ENCODE measurements at places on chromosomes 1 and 21. TPM values are rescaled to one million over a fixed set of nuclear protein-coding genes. Genes with fewer than 3 reads are reported as not detected.

Gene AZIN2
- 1.5 TPM for polyA plus RNA-seq

Gene CELA3A
- 0.16 TPM for polyA plus RNA-seq

Gene CCDC30
- 0.87 TPM for polyA plus RNA-seq

Gene ATP1A4
- 0.24 TPM for polyA plus RNA-seq

Gene ZNF683
- 0.07 TPM for polyA plus RNA-seq

Gene EFNA1
- polyA plus RNA-seq, result 154 TPM

Gene KCNH1
- 0.42 TPM for polyA plus RNA-seq

Gene FMOD
- polyA plus RNA-seq, result 0.89 TPM

Gene LRIG2
- 12.3 TPM for polyA plus RNA-seq

Gene FALEC
- not detected for polyA plus RNA-seq

Gene AMY2A
- 1.6 TPM for polyA plus RNA-seq

Gene FAM151A
- polyA plus RNA-seq, result 1.4 TPM

Gene WLS
- 39.2 TPM for polyA plus RNA-seq

Gene ADAMTS1
- 0.89 TPM for polyA plus RNA-seq

Gene LCE2A
- polyA plus RNA-seq, result not detected

DNA sequence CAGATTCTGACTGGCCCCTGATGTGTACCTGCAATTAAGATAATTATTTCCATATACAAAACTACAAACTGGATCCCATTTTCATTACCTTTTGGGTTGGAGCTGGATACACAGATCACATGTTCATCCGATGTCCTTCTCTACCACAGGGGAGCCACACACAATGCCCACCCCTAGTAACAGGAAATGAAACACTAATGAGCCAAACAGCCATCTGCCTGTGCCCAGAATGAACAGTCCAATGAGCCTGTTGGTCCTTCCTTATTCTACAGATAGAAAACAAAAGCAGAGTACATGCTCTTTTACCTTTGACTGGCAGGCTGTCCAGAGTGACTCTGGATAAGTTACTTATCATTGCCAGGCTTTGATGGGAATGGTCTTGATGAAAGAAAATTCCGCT, 68.6 kb downstream of the SIPA1L2 start:
- H3K27ac ChIP-seq, result no peak overlapping the region
- H3K36me3 ChIP-seq, result peaks cover 3% of the 10 kb centered on the region
- peaks cover 3% of the 10 kb centered on the region for H3K4me1 ChIP-seq

- no peaks in the 10 kb centered on the region for H3K4me1 ChIP-seq
- DNase-seq, result peak; percentile 11
- no peak overlapping the region for H3K4me3 ChIP-seq
Observed at GRCh38 chr1:186785503-186785902, 43.2 kb upstream of the PLA2G4A start.

GRCh38 chr21:42567214-42567555, 53.5 kb downstream of the SLC37A1 start:
- no peak for DNase-seq
- H3K4me1 ChIP-seq, result no peaks in the 10 kb centered on the region
- no peaks in the 10 kb centered on the region for H3K27me3 ChIP-seq
- peaks cover 97% of the 10 kb centered on the region for H3K36me3 ChIP-seq
- H3K4me3 ChIP-seq, result no peak overlapping the region

GRCh38 chr1:111366256-111366655, 61.3 kb downstream of the OVGP1 start:
- H3K4me1 ChIP-seq, result no peaks in the 10 kb centered on the region
- H3K27me3 ChIP-seq, result peaks cover 4% of the 10 kb centered on the region
- no peak overlapping the region for H3K4me3 ChIP-seq

DNA sequence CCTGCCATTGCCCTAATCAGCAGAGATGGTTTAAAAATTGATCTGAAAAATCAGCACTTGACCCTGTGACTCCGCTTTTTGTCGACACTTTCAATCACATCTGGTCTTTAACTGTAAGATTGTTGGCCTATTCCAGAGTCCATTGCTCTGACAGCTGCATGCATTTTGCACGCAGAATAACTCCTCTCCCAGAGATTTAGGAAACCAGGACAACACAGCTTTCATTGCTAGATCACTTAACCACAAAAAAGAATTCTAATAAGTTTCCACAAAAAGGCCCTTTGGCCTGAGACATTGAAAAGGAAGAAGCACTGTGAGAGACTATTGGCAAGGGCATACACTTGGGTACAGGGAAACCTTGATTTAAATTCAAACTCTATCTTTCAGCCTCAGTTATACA, 373.1 kb downstream of the TGFB2 start:
- no peaks in the 10 kb centered on the region for H3K4me1 ChIP-seq
- no peaks in the 10 kb centered on the region for H3K36me3 ChIP-seq
- no peak for DNase-seq
- H3K27ac ChIP-seq, result no peak overlapping the region

DNA sequence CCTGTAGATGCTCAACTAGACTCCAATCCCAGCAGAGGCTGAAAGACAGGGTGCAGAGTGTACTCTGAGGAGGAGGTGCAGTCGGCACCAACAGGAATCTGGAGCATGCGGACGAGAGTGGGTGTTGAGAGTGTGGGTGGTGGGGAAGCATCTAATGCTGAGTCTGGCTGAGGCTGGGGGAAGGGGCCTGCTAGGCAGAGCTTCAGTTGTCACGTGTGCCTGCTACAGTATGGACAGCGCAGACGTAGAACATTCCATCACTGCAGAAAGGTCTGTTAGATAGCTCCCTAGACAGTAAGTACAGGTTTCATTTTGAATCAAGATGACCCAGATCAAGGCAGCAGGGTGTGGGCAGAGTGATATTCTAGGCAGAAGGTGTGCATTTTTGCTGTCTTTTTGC, 23.1 kb downstream of the SNAP47 start:
- no peaks in the 10 kb centered on the region for H3K27me3 ChIP-seq
- H3K36me3 ChIP-seq, result no peaks in the 10 kb centered on the region
- H3K27ac ChIP-seq, result no peak overlapping the region
- DNase-seq, result no peak
- H3K4me3 ChIP-seq, result no peak overlapping the region
- H3K4me1 ChIP-seq, result no peaks in the 10 kb centered on the region

GRCh38 chr1:45317166-45317565, 9.5 kb upstream of the HPDL start:
- no peak overlapping the region for H3K27ac ChIP-seq
- DNase-seq, result no peak
- H3K4me3 ChIP-seq, result no peak overlapping the region
- H3K36me3 ChIP-seq, result no peaks in the 10 kb centered on the region
- no peaks in the 10 kb centered on the region for H3K4me1 ChIP-seq

DNA sequence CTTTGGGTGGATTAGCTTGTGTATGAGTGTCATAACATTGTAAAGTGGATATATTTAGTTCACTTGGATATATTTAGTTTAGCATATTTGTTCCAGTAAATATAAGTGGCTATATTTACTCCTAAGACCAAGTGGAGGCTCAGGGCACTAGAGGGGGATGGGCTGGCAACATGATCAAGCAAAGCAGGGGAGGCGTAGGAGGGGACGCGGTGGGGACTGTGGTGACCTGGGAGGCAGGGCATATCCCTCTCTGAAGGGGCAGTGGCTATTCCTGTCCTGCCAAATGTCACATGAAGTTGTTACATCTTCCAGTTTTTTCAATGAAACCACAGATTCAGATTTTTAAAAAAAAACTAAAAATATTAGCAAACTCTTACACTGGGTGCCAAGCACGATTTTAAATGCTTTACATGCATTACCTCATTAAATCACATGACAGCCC, 51.9 kb upstream of the EDN2 start:
- no peaks in the 10 kb centered on the region for H3K27me3 ChIP-seq
- H3K4me3 ChIP-seq, result no peak overlapping the region
- H3K36me3 ChIP-seq, result no peaks in the 10 kb centered on the region
- no peak overlapping the region for H3K27ac ChIP-seq
- no peak for DNase-seq

GRCh38 chr1:161631076-161631475, at the start of gene FCGR3B:
FCGR3B (minus strand) TSS chr1:161631176; CDS start chr1:161631094, 82 bp downstream.
- no peaks in the 10 kb centered on the region for H3K4me1 ChIP-seq
- DNase-seq, result no peak
- no peak within 1 kb of the TSS for H3K27ac ChIP-seq
- H3K4me3 ChIP-seq, result no peak within 1 kb of the TSS
- H3K36me3 ChIP-seq, result no peaks in the 10 kb centered on the region
- peaks cover 4% of the 10 kb centered on the region for H3K27me3 ChIP-seq

- no peak for DNase-seq
- no peak overlapping the region for H3K4me3 ChIP-seq
- no peaks in the 10 kb centered on the region for H3K4me1 ChIP-seq
- no peaks in the 10 kb centered on the region for H3K36me3 ChIP-seq
Observed at GRCh38 chr1:234900595-234900994, 228.0 kb downstream of the TOMM20 start.

- no peaks in the 10 kb centered on the region for H3K27me3 ChIP-seq
- H3K27ac ChIP-seq, result no peak overlapping the region
- no peak overlapping the region for H3K4me3 ChIP-seq
- DNase-seq, result no peak
- no peaks in the 10 kb centered on the region for H3K36me3 ChIP-seq
Observed at GRCh38 chr1:208565756-208566440, 321.7 kb upstream of the PLXNA2 start.

GRCh38 chr1:245493029-245493428, 338.2 kb downstream of the KIF26B start:
- no peak overlapping the region for H3K4me3 ChIP-seq
- no peaks in the 10 kb centered on the region for H3K4me1 ChIP-seq
- H3K27ac ChIP-seq, result no peak overlapping the region

- H3K4me3 ChIP-seq, result no peak overlapping the region
- H3K36me3 ChIP-seq, result no peaks in the 10 kb centered on the region
- peak overlapping the region; percentile 91 for H3K27ac ChIP-seq
- no peaks in the 10 kb centered on the region for H3K27me3 ChIP-seq
- peaks cover 24% of the 10 kb centered on the region for H3K4me1 ChIP-seq
Observed at GRCh38 chr1:64898107-64898861, 68.1 kb downstream of the JAK1 start.

DNA sequence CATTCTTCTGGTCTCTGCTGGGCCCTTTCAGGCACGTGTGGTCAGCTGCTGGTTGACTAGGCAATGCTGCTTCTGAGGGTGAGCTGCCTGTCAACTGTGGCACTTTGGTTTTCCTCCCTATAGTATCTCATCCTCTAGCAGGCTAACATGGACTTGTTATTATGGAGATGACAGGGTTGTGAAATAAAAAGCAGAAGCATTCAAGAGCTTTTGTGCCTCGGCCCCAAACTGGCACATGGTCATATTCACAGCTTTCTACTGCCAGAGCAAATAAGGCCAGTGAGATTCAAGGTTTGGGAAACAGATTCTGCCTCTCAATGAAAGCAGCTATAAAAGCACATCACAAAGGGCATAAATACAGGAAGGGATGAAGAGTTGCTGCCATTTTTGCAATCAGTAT, 1.6 kb upstream of the ZNF124 start:
- H3K4me3 ChIP-seq, result no peak overlapping the region
- DNase-seq, result no peak
- H3K27ac ChIP-seq, result no peak overlapping the region
- H3K27me3 ChIP-seq, result no peaks in the 10 kb centered on the region
- H3K36me3 ChIP-seq, result no peaks in the 10 kb centered on the region
- H3K4me1 ChIP-seq, result no peaks in the 10 kb centered on the region

DNA sequence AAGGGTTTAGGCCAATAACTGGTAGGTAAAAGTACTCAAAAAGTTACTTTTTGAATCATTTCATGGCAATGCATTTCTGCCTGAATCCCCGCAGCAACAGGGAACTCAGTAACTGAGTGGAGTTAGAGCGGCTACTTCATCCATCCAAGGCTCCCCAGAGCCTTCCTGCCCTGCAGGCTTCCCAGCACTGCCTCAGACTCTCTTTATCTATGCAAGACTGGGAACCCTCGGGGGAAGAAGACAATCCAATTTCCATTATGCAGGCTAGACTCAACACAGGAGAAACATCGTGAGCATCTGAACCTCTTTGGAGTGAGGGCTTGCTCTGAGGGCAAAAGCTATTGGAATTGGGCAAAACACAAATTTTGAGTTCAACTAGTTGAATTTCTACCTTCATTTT, 23.1 kb downstream of the ZMYND12 start:
- H3K27me3 ChIP-seq, result no peaks in the 10 kb centered on the region
- no peak for DNase-seq
- no peak overlapping the region for H3K4me3 ChIP-seq
- no peaks in the 10 kb centered on the region for H3K36me3 ChIP-seq
- H3K4me1 ChIP-seq, result peaks cover 14% of the 10 kb centered on the region
- no peak overlapping the region for H3K27ac ChIP-seq

DNA sequence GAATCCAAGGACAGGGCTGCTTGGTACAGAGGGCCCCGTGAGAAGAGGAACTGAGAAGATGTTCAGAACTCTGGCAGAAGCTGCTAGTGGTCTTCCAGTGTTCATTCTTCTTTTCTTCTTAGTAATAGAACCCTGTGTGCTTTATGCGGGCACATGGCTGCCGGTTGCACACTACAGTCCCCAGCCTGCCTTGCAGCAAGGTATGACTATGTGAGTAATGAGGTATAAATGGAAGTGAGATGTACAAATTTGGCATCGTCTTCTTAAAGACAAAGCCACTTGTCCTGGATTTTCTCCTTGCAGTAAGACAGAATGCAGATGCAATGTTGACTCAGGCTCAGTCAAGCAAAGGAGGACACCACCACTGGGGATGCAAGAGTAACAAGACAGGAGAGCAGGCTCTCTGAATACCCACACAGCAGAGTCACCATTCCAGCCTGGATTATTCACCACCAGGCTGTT, 15.0 kb upstream of the ATP1B1 start:
- H3K27me3 ChIP-seq, result no peaks in the 10 kb centered on the region
- no peaks in the 10 kb centered on the region for H3K36me3 ChIP-seq
- DNase-seq, result no peak

DNA sequence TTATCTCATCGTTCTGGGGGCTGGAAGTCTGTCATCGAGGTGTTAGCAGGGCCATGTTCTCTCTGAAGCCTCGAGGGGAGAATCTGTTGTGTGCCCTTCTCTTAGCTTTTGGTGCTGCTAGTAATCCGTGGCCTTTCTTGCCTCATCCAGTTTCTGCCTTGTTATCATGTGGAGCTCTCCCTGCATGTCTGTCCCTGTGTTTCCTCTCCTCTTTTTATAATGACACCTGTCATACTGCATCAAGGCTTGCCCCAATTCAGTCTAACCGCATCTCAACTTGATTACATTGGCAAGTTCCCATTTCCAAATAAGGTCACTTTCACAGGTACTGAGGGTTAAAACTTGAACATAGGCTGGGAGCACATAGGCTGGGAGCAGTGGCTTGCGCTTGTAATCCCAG, 82.6 kb upstream of the CNIH3 start:
- no peak overlapping the region for H3K4me3 ChIP-seq
- H3K27ac ChIP-seq, result no peak overlapping the region
- no peaks in the 10 kb centered on the region for H3K4me1 ChIP-seq
- no peak for DNase-seq

DNA sequence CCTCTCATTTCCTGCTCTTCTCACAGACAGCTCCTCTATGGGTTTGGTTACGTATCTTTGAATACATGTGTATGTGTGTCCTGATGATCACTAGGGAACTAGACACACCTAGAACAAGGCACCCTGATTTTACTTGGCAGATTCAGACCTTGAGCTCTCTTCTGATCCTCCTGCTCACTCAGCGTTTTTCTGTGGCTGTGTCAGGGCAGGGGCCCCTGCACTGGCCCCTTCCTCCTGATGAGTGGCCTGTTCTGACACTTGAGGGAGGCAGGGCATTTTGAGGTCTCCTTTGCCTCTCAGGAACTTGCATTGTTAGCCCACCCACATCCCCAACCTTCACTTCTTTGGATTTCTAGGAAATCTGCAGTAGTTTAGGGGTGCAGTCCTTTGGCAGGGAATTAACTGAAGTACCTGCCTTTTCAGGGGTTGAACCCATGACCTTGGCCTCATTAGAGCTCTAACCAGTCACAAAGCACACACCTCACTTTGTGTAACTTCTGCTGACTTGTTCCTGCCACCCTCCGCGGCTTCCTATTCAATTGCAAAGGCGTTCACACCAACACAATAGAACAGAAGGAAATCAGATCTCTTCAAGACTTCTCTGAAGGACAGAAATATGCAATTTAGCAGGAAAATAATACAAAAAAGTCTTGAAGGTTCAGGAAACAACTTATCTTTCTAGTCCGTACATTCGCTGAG, 8.8 kb downstream of the SMYD2 start:
- no peaks in the 10 kb centered on the region for H3K27me3 ChIP-seq
- no peak overlapping the region for H3K4me3 ChIP-seq
- no peak overlapping the region for H3K27ac ChIP-seq
- DNase-seq, result peak; percentile 59

Data from small intestine (tissue), 16 donors.